ENCODE measurements at places on chromosomes 3 and 15.

DNA sequence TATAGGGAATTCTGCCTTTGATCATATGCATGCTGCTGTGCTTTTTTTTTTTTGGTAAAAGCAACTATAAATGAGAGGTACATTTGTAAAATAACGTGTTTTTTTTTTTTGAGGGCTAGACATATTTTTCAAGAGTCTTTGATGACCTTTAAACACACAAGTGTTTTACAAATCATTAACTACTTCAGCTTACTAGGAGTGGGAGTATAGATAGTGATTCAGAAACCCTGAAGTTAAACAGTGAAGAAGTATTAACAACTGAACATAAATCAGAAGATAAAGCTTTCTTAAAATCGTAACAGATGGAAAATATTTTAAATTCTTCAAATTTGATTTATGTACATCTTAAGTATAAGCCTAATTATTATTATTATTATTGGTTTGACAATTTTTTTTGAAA is 2.9 kb upstream of the GMNC start:
- DNase-seq: no peak

GRCh38 chr15:72511536-72511935 is 37.4 kb downstream of the ARIH1 start:
- no peak for DNase-seq

- DNase-seq: no peak
These were observed 138.4 kb upstream of the KCNMB2 start for GRCh38 chr3:178397836-178398235.

DNA sequence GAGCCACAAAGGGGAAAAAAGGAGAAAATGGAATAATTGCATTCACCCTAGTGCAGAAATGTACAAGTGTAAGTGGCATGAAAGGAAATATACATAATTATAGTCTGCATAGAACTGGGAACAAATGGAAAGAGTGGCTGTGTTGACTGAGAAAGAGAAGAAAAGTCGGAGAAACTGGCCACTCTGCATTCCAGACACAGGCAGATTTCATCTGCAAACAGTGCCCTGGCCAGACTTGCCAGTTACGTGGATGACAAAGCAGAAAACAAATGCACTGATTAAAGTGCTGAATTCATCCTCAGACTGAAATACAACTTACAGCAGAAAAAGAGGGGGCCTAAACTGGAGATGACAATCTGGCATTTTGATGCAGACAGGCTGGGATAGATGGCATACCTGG is 129.8 kb downstream of the FGF12 start:
- DNase-seq: no peak

DNA sequence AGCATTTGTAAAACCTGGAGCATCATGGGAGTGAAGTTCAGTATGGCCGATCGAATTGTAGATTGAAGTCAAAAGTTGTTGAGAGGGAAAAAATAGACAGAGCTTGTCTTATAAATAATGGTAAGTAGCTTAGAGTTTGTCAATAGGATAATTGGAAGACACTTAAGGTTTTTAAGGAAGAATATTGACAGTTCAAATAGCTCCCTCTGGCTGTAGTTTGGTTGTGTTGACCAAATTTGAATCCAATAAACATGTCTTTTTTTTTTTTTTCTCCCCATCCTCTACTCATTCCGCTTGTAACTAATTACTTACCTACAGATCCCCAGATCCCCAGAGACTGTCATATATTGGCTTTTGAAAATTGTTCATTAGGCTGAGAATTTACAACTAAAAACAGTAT is 677.0 kb downstream of the AGBL1 start:
- no peak for DNase-seq

GRCh38 chr3:33612607-33613006 is 105.4 kb downstream of the CLASP2 start:
- DNase-seq: no peak

DNA sequence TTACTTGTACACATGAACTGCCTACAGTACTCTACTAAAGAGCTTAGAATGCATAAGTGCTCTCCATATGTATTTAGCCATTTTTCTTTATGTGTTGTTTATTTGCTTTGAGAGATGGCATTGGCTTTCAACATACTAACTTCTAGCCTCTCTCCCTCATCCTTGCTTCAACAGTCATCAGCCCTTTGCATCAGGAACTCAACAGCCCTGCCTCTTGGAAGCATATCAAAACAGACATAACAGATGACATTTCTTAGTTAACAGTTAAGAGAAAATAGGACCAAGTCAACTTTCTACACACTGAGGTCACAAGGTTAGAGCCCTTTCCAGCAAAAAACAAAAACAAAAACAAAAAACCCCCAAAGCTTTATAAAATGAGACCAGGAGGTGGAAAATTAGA is 145.6 kb downstream of the TCF12 start:
- DNase-seq: no peak

- no peak for DNase-seq
These were observed 37.8 kb downstream of the DLG1 start for GRCh38 chr3:197260491-197261163.

- DNase-seq: no peak
These were observed 31.3 kb upstream of the TMEM115 start for GRCh38 chr3:50390508-50391224.

- DNase-seq: no peak
These were observed 1.4 kb upstream of the WNT5A start for GRCh38 chr3:55488398-55489055.

GRCh38 chr3:11155341-11156025 is 1.2 kb downstream of the HRH1 start:
- DNase-seq: no peak

DNA sequence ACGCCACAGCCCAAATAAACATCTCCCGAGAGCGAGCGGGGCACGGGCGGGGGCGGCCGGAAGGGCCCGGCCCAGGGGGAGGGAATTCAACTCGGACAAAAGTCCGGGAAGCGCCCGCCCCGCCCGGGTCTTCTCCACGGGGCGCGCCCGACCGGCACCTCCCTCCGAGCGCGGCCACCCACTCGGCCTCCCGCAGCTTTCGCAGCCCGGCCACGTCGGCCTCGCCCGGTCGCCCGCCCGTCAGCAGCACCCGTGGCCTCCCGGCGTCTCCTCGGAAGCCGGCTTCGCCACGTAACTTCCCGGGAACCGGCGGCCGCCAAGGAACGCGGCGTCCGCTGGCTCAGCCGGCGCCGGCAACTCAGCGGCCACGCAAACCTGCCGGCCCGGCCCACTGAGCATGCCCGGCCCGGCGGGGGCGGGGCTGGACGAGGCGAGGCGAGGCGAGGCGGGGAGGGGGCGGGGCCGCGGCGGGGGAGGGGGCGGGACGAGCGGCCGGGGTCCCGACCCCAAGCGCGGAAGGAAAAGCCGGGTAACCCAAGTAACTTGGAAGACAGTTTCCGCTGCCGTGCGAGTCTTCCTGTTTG is at the start of gene TJP1:
Gene TJP1, minus strand, starts transcription at position 369 of the 584 bp plus-strand sequence. CDS start 440 bp downstream, outside the sequence.
- no peak for DNase-seq

DNA sequence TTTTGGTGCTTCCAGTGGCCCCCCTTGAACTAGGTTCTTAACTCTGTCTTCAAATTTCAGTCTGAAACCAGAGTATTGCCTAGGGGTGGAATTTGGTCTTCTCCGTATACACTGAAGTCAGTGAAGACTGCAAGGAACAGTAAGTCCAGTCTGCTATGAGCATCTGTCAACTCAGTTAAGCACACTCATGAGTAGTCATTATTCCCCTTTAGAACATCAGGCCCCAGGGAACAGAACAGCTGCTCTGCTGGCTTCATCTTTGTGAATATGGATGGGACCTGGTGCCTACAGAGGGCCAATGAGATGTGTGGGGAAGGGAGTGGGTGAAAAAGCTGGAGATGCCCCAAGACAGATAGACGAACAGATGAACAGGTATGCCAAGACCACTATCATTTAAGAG is 85.2 kb upstream of the PRR23C start:
- DNase-seq: no peak

DNA sequence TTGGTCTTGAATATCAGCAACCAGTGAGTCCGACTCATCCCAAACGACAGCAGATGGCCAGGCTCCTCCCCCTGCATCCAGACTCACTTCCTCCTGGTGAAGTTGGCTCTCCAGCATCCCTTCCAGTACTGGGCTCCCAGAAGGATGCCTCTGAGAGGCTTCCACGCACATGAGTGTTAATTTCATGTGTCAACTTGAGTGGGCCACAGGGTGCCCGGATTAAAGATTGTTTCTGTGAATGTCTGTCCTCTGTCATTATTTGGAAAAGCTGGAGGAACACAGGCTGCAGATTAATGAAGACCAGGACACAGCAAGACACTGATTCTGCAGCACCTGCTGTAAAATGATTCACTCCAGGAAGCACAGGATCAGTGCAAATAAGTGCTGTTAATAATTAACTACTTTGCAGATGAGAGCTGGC is 99.8 kb downstream of the ATP10A start:
- no peak for DNase-seq

GRCh38 chr3:194447161-194447560 is 39.6 kb downstream of the ATP13A3 start:
- no peak for DNase-seq

- no peak for DNase-seq
These were observed 110.4 kb downstream of the FILIP1L start for GRCh38 chr3:100003609-100004503.

DNA sequence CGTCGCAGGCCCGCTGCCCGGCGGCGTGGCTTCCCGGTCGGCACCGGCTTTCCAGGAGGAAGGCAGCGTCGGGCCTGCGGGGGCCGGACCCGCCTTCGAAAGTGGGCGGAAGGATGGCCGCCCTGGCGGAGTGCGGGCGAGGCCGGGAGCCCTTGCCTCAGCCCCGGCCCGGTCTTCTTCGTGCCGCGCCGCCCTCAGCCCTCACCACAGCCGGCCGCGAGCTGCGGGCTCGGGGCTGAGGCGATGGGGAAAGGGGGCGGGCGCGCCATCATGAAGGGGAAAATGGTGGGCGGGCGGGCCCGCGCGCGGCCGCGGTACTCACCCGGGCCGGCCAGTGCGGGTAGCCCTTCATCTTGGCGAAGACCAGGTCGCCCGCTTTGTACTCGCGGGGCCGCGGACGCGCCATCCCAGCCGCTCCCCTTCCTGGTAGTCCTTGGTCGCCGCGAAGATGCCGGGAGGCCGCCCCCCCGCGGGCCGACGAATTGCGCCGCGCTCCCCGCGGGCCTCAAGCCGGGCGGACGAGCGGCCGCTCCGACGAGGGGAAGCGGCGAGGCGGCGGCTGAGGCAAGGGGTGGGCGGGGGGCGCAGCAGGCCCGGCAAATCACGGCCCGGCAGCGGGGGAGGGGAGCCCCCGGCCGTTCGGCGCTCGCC is 489 bp downstream of the HDGFL3 start:
- DNase-seq: no peak

DNA sequence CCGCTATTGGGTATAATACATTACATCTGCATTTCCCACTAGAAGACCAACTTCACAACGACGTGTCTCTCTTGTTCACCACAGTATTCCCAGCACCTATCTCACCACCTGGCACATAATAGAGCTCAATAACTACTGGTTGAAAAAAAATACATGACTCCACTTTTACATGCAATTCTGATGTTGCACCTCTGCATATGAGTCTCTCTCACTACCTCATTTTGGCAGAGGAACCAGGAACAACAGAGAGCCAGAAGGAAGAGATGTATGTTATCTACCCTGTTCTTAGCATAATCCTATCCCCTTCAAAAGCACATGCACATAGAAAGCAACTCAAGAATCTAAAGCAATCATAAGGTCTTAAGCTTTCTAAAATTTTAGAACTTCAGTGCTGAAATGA is 61.6 kb downstream of the SHQ1 start:
- no peak for DNase-seq

- no peak for DNase-seq
These were observed 2.6 kb upstream of the NEO1 start for GRCh38 chr15:73049564-73050215.

- no peak for DNase-seq
These were observed 38.3 kb upstream of the BCL2L10 start for GRCh38 chr15:52150871-52151270.

DNA sequence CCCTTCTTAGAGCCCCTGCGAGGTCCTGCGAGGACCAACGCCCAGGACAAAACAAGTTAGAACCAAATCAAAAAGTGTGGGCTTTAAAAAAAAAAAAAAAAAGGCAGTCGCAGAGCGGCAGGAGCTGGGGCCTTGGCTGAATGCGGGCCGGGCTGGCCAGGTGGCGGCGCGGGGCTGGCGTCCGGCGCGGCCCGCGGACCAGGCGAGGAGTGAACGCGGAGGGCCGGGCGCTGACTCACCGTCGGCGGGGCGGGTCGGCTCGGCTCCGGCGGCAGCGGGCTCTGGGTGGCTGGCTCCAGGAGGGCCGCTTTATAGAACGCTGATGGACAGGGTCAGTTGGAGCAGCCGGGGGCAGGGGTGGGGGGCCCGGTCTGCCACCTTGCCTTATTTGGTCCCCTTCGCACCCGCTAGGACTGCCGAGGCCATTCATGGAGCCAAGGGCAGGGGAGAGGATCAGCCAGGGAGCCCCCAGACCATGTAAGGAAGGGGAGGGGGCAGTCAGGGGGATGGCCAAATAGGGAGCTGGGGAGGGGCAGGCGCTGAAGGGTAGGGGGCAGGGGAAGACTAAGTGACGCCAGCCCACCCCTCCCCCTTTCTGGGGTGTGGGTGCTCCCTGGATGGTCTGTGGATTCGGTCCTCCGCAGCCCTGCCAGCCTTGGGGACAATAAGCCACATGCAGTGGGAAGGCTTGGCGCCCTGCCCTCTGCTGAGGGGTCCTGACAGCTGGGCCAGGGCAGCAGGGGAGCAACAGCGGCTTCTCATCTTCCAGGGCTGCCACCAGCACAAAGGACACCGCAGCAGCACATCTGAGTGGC is at the start of gene ACTC1:
Gene ACTC1, minus strand, starts transcription at position 283 of the 815 bp plus-strand sequence. CDS start 741 bp downstream, outside the sequence.
- DNase-seq: no peak

- DNase-seq: no peak
These were observed 33.5 kb upstream of the SPATA12 start for GRCh38 chr3:57026944-57027343.

DNA sequence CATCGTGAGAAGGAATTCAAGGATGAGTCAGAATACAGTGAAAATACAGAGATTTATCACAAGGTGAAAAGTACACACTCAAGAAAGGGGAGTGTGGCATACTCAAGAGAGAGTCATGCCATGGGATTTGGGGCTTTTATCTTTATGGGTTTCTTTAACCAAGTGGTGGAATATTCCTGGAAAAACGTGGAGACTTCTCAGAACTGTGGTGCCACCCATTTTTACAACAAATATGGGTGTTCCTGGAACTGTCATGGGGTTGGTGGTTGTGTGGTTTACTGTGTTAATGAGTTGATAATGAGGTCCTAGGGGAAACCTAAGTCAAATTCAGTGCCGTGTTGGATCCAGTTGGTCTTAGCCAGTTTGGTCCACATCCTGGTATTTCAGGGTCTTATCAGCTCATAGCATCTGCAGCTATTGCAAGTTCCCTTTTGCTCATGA is 497.2 kb downstream of the GABRG3 start:
- no peak for DNase-seq

- no peak for DNase-seq
These were observed 62.5 kb upstream of the C15orf61 start for GRCh38 chr15:67458331-67459029.

GRCh38 chr3:12902181-12902999 is 61.0 kb upstream of the RPL32 start:
- no peak for DNase-seq

All from activated CD8-positive, alpha-beta memory T cell treated with anti-CD3 and anti-CD28 coated beads for 1 hour (primary cell).